HFF-Myc (cell line): ENCODE measurements at places on chromosomes 12 and 14.

DNA sequence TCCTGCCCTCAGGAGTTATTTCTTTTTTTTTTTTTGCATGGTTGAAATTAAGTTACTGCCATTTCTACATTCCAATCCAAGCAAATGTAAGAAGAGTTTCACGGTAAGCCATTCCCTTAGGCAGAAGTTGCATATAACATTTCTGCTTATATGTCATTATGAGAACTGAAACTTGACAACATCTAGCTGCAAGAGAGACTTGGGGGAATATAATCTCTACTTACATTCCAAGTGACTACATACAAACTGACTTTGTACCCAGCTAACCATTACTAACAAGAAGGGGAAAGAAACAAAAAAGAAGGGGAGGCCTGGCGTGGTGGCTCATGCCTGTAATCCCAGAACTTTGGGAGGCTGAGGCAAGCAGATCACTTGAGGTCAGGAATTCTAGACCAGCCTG lies 7.3 kb upstream of the RESF1 start:
- DNase-seq = no peak

DNA sequence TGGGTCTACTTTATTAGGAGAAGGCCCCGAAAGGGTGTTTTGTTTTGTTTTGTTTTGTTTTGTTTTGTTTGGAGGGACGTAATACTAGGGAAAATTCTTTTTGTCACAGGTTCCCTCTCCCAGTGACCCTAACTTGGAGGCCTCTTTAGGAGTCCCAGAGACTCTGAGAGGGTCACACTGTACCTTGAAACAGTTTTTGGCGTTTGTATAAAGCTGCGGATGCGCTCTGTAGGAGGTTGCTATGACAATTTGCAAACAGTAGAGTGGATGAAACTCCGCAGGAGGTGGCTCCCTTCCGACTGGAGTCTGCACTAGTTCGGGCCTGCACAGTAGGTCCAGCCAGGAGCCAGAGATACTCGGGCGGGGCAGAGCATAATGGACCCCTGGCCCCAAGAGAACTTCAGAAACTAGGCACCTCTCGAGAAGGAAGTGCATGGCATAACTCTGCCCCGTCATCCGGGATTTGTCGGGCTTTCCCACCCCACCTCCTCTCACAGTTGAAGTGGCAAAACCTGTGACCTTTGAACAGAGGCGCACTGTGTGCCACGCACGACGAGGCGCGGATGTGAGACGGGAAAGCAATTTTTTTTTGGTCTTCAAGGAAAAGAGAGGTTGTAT lies 1.3 kb upstream of the DYRK2 start:
- DNase-seq = no peak

DNA sequence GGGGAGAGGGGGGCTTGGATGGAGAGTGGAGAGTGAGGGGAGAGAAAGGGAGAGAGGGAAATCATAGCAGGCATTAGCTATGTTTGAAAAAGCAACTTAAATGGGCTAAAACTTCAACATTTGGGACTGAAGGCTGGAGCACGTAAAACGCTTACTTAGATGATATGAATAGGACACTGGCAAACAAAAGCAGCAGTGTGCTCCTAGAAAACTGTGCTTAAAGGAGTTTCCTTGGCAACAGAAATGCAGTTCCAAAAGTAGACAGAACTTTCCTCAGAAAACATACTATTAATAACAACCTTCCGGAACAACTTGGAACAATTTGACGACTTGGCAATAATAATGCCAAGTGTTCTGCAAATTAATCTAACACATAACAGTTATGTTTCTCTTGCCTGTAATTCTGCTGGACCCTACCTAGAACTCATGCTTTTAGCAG lies 235.5 kb upstream of the NPAS3 start:
- DNase-seq = no peak

DNA sequence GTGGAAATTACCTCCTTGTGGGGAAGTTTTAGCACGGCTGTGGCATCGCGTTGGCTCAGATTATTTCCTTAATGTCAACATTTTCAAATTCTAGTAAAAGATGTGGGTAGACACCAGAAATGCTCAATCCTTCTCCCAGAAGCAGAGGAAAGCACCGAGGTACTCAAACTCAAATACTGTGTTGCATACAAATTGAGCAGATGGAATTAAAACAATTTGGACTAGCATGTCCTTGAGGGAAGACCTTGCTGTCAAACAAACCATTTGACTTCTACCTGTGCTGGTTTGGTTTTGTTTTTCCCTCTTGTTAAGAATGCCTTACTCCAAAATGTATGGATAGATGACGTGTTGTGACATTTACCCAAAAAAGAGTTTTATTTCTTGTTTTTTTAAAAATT lies 136.4 kb downstream of the CNTN1 start:
- DNase-seq = no peak

DNA sequence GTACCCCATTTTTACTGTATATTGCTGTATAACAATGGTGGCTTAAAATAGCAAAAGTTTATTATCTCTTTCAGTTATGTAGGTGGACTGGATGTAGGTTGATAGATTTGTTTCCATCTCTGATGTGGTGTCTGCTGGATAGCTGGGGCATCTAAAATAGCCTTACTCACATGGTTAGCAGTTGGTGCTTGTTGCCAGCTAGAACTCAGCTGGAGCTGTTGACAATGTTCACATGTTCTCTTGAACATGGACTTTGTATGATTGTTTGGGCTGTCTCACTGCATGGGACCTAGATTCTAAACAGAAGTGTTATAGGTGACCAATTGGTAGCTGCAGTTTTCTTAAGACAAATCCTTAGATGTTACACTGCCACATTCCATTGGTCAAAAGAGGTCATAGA lies 126.9 kb downstream of the GPHN start:
- DNase-seq = no peak

- no peak for DNase-seq
These were observed 25.3 kb upstream of the GPR132 start for GRCh38 chr14:105090493-105091053.

DNA sequence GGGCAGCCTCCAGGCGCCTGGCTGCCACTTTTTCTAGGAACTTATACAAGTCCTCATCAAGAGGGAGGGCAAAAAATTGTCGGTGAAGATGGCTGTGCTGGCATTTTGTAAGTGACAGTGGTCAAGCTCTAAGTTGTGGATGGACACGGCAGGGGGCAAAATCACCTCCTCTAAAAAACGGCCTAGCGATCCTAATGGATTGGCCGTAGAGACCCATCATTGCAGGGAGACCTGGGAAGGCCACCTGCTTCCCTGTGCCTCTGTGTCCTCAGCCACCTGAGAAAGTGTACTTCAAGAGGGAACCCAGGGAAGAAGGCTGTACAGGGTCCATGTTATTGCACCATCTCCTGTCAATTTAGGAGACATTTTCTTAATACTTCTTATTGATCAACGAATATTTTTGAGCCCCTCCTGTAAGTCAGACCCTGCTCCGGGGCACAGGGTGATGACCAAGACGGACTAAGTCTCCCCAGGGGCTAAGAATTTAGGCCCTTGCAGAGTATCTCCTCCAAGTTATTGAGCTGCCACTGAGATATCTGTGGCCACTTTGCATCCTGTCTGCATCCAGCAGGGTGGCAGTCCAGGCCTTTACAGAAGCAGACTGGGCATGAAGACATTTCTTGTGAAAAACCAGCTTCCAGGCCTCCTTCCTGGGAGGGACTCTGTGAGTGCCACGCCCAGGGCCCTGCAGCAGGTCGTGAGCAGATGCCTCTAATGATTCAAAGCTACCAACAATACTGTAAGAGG lies 40.5 kb downstream of the PSMA6 start:
- no peak for DNase-seq

DNA sequence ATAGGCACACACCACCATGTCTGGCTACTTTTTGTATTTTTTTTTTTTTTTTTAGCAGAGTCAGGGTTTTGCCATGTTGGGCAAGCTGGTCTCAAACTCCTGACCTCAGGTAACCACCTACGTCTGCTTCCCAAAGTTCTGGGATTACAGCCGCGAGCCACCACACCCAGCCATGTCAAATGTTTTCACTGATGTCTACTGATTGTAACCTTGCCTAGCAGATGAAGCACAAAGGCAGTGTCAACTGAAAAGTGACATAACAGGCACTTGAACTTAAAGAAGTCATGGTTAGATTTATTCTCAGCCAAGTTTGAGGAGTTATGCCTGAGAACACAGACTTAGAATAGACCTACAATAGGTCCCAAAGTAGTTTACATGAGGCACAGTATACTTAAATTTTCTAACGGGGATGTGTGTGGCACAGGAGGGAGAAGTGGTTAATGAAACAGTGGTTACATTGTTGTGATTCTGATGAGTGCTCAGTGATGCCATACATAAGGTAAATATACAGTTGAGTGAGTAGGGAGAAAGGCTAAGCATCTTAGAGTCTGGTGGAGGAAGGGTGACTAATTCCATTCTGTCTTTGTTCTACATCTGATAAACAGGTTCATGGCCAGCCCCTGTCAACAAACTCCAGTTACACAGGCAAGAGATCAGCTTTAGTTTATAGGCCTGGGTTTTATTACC lies 12.6 kb upstream of the RNASE4 start:
- DNase-seq = no peak
